ENCODE measurements at places on chromosomes 3 and 15.

DNA sequence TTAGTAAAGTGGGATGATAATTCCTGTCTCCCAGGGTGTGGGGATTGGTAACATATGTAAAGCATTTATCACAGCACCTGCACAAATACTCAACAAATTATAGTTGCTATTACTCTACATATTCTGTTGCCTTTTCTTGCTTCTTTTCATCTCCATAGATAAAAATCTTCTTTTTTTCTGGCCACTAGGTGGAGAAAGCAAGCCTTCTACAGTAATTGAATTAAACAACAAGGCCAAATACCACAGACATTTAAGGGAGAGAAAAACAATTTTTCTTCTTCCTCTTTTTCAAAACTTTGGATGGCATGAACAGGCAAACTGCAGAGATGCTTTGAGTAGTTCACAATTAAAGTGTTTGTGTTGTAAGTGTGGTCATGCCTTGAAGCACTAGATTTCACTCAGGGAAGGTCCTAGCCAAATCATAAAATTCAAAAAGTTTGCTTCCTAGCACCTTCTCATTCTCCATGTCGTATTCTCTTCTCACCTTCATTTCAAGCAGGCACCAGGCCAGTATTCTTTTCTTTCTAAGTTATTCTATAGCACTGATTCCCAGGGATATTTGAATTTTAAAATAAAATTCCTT, 493.4 kb upstream of the TGFBR2 start:
- no peak for DNase-seq

DNA sequence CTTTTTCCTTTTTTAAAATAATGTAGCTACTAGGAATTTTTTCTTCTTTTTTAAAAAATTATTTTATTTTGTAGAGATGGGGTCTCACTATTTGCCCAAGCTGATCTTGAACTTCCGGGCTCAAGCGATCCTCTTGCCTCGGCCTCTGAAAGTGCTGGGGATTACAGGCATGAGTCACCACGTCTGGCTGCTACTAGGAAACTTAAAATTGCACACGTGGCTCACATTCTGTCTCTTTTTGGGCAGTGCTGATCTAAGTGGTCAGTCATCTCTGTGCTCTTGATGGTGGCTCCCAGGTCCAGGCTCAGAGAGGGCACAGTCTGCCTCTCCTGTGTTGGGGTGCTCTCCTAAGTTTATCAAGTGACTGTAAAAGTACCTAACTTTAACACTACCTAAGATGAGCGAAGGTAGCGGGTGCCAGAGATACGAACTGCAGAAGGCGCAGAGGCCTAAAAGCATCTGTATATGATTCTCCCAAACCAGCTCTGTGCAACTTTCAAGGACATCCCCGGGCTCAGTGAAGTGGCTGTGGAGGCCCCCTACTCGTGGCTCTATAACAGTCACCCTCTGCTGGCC, 52.9 kb upstream of the SEC13 start:
- no peak for DNase-seq

DNA sequence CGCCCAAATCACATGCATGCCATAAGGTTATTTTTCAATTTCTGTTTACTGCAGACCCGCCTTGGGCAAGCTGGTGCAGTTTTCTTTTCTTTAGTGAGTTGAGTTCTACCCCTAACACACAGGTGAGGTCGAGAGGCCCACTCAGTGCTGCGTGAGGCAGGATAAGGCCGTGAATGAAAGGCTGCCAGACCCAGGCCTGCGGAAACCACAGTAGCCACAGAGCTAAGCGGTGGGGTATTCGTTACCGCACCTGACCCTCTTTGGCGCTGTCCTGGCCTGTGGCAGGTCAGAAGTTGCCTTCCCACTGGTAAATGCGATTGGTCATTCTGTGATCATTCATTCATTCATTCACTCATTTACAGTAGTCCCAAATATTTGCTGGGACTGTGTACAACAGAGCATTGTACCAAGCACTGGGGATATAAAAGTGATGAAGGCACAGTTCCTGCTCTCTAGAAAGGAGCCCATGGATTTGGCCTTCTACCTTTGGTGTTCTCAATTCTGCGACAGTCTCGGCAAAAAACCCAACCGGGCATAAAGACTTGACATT, 144.8 kb downstream of the XXYLT1 start:
- no peak for DNase-seq

DNA sequence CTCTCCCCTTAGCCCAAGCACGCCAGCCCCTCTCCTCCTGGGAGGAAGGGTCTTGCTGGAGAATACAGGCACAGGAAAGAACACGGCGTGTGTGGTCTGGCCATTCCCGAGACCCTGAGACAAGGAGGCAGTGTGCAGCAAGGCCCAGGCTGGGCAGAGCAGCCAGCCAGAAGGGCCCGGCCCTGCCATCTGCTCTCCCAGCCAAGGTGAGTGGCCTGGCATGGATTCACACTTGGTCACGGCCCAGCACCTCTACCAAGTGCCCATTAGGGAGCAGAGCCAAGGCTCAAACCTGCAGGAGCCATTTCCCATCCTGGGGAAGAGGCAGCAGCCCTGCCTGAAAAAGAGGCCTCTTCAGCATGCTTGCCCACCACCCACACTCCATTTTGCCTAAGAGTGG, 28.6 kb downstream of the MEGF11 start:
- DNase-seq = no peak

GRCh38 chr15:85761635-85762034, 33.1 kb downstream of the KLHL25 start:
- no peak for DNase-seq

- DNase-seq = no peak
These were observed 286.0 kb upstream of the TGFBR2 start for GRCh38 chr3:30320392-30320791.

GRCh38 chr3:127405010-127405598, 117.3 kb upstream of the PRR20G start:
- DNase-seq = no peak

Measured in AG08396 (cell line).